ENCODE measurements at places on chromosomes 7 and 10.

GRCh38 chr7:46671108-46671769 lies 750.2 kb upstream of the IGFBP3 start:
- DNase-seq, result no peak

DNA sequence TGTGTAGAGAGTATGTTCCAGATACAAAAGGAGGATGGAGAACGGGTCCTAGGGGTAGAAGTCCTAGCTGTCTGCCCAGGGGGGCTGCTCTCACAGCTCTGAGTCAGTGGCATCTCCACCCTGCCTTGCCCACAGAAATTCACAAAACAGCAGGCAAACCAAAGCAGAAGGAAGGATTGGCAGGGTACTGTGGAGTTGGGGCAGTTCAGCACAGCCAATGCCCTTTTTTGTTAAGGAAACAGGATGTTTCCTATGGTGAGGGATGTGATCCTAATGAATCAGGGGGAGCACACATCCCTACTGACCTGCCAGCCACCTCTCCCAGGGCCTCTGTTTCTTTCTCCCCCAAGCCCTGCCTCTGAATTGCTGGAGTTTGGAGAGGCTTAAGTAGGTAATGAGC lies 457.6 kb downstream of the PLXNA4 start:
- DNase-seq, result no peak

- no peak for DNase-seq
Measured at GRCh38 chr7:150857276-150858055, 5.1 kb downstream of the AOC1 start.

GRCh38 chr7:19294619-19295018 lies 149.4 kb upstream of the FERD3L start:
- no peak for DNase-seq

- DNase-seq, result no peak
Measured at GRCh38 chr10:129498680-129499079, 31.6 kb downstream of the MGMT start.

DNA sequence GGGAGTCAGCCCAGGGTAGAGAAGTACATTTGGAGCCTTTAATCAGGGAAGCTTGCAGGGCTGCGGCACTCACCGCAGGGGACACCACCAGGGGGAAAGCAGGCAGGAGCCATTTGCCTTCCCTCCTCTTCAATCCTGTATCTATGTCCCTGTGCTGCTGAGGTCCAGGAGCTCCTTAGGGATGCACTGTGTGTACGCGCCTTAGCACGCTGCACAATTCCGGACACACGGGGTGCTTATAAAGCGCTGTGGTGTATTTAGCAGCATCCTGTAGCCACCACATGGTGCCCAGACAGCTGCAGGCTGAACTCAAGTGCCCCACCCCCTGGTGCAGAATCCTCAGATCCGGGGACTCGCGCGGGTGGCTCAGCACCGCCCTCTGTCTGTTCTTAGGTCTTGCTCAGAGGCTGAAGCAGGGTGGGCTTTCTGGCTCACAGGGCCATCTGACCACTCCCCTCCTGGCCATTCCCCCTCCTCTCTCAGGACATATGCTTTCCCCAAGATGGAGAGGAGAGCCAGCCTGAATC lies 421.4 kb downstream of the SDK1 start:
- DNase-seq, result no peak

DNA sequence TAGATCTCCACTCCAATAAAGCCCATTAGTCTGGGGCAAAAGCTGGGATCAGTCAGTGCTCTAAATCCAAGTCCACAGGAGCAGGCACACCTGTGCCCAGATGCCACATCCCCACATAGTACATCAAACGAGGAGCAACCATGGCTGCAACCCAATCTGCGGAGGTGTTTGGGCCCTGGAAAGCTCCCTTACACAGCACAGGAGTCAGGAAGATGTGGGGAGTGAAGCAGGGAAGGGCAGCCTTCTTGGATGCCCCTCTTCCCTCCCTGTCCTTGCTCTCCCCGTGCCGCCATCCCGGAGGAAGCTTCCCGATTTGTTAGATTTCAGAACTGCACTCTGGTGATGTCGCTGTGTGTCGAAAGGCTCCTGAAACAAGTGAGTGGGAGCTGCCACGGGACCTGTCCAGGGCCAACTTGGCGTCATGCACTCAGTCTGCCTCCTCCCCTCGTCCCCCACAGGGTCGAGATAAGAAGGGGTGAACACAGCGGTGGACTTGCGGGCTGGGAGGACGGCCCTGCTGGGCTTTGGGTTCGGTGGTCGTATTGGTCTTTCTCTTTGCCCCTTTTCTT lies 230.6 kb upstream of the GRB10 start:
- DNase-seq, result no peak

- DNase-seq, result peak; percentile 24
Measured at GRCh38 chr10:129030996-129031843, 435.8 kb upstream of the MGMT start.

- DNase-seq, result no peak
Measured at GRCh38 chr7:36036590-36036989, 116.5 kb upstream of the EEPD1 start.

DNA sequence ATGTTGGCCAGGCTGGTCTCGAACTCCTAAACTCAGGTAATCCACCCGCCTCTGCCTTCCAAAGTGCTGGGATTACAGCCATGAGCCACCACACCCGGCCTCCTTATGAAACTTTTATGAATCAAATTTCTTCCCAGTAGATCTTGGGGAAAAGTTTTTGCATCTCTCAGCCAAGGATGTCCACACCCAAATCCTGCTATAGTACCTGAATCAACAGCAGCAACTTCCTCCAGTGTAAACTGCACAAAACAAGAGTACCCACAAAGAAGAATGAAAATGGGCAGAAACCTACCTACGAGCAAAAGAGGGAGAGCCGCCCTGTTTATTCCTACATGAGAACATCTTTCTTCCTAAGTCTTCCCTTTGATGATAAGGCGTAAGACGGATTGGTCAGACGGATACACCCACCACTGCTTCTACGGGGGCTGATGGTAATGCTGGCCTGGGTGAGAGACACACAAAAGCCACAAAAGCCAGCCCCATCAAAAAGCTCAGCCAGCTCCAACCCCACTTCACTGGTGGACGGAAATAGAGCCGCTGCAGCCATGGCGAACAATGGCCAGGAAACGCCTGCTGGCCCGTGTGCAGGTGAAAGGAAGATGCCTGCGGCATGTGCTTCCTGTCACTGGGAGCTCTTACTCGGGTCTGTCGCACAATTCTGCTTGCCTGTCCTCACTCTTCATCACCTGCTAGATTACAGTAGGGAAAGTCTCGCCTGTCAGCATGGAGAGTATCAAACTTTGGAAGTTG lies 10.4 kb downstream of the JCAD start:
- DNase-seq, result no peak

DNA sequence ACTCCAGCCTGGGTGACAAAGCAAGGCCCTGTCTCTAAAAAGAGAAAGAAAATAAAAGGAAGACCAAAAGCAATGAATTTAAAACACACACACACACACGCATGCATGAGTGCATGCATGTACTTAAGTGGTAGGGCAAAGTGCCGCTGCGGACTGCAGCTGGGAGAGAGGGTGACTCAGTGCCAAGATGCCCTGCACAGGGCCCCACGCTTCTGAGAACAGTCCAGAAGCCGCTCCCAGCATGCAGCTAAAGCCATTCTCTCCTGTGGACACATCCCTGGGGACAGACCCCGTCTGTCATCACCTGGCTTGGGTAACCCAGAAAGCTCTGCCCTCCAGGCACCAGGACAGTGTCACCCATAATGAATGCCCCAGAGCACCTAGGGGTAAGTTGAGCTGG lies 61.0 kb upstream of the MYL10 start:
- no peak for DNase-seq

- DNase-seq, result no peak
Measured at GRCh38 chr10:88111294-88111693, 247.9 kb downstream of the PTEN start.

- DNase-seq, result no peak
Measured at GRCh38 chr7:26159243-26159642, 7.2 kb downstream of the NFE2L3 start.

GRCh38 chr7:38934051-38934450 lies 25.1 kb upstream of the VPS41 start:
- DNase-seq, result no peak

DNA sequence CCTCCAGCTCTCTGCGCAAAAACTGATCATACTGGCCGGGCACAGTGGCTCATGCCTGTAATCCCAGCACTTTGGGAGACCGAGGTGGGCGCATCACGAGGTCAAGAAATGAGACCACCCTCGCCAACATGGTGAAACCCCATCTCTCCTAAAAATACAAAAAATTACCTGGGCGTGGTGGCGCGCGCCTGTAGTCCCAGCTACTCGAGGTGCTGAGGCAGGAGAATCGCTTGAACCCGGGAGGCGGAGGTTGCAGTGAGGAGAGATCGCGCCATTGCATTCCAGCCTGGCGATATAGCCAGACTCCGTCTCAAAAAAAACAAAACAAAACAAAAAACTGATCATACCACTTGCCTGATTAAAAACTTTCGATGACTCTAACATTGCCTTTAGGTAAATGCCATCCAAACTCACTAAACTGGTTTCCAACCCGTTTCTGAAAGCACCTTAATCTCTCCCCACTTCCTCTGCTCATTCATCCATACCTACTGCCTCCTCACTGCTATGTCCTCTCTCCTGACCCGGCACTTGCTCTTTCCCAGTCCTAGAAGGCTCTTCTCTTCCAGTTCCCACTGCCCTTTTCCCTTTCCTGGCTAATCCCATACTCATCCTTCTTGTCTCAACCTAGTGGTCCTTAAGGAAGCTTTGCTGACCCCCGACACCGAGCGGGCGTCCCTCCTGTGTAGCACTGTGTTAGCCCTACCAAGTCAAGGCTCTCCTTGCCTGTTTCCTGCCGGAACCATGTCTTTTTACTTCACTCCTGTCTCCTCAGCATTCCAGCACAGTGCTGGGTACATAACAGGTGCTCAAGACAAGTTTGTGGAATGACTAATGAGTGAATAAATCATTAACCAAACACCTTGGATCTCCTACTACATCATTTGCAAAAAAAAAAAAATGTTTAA lies 686 bp upstream of the MIOS start:
- no peak for DNase-seq

DNA sequence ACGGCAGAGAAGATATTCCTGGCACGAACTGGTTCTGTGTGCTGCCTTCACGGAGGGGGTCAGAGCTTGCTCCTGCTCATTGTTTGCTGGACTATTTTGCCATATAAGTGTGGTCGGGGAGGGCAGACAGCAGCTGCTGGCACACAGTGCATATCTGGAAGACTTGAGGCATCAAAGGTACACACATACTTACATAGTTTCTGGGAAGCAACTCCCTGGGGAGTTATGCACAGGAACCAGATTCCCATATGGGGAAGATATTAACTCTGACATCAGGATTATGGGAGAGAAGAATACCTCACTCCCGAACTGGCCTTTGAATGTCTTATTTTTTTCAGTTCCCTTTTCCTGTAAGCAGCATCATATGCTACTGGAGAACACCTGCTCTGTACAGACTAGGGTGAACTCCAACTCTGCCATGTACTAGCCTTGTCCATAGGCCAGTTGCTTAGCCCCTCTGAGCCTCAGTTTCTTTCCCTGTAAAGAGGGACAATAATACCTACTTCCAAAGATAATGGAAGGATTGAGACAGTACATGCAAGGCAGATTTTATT lies 41.5 kb downstream of the LGI1 start:
- DNase-seq, result no peak

- DNase-seq, result peak; percentile 77
Measured at GRCh38 chr10:100338434-100339036, 8.5 kb upstream of the SCD start.

DNA sequence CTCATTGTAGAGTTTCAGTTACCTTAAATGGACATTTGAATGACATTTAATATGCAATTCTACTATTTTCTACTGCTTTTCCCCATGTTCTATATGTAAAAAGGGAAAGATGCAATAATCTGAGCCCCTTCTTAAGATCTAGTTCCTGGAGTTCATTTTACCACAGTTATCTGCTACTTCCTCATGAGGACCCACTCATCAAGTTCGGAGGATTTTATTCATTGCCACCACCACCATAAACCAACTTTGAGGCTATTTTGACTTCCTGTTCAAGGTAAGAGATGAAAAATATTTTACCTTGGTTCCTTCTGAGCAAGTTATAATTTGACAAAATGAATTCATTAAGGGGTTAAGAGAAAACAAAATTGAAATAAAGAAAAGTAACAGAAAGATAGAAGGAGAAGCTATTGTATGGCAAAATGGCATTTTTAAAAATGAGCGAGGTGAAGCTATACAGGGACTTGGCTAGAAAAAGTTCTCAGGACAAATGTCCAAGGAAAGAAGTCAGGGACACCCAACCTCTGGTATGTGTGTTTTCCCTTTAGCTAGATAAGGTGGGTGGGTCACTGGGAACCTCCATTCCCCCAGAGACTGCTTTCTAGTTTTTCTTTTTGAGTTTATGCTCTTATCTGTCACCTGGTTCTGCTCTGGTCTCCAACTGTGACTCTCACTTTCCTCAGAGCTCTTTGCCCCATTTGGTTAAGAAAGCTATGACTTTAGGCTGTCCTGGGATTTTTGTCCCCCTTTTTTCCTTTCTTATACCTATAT lies 14.9 kb upstream of the FAM3C start:
- no peak for DNase-seq

Data from CD4-positive, alpha-beta T cell treated with Interleukin-15 for 4 hours (primary cell).